Neural crest cell (in vitro differentiated cells): ENCODE measurements at places on chromosomes 13 and 19.

- no peak for DNase-seq
Measured at GRCh38 chr13:93328943-93329342, 102.3 kb downstream of the GPC6 start.

GRCh38 chr13:39012608-39013007 lies 22.0 kb upstream of the STOML3 start:
- DNase-seq = no peak

- no peak for DNase-seq
Measured at GRCh38 chr19:33564836-33565338, 43.3 kb upstream of the PEPD start.

DNA sequence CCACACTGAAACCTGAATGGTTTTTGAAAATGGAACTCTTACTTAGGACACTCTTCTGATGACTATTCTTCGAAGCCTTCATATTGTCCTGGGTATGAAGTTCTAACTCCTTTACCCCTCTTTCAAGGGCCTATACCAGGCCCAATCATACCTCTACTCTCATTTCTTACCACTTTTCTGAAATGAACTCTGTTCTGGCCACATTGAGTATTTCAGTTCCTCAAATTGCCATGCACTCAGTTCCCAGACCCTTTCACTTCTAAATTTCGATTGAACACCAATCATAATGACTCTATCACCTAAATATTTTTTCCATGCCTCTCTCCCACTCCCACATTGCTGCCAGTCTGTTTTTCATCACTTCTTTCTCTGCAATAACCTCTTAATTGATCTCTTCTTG lies 53.7 kb downstream of the LACC1 start:
- DNase-seq = no peak

GRCh38 chr13:25247360-25247759 lies 39.9 kb downstream of the MTMR6 start:
- DNase-seq = no peak

GRCh38 chr13:109165417-109165904 lies 536.0 kb downstream of the MYO16 start:
- DNase-seq = no peak

GRCh38 chr13:97566907-97567306 lies 132.9 kb downstream of the RAP2A start:
- no peak for DNase-seq

DNA sequence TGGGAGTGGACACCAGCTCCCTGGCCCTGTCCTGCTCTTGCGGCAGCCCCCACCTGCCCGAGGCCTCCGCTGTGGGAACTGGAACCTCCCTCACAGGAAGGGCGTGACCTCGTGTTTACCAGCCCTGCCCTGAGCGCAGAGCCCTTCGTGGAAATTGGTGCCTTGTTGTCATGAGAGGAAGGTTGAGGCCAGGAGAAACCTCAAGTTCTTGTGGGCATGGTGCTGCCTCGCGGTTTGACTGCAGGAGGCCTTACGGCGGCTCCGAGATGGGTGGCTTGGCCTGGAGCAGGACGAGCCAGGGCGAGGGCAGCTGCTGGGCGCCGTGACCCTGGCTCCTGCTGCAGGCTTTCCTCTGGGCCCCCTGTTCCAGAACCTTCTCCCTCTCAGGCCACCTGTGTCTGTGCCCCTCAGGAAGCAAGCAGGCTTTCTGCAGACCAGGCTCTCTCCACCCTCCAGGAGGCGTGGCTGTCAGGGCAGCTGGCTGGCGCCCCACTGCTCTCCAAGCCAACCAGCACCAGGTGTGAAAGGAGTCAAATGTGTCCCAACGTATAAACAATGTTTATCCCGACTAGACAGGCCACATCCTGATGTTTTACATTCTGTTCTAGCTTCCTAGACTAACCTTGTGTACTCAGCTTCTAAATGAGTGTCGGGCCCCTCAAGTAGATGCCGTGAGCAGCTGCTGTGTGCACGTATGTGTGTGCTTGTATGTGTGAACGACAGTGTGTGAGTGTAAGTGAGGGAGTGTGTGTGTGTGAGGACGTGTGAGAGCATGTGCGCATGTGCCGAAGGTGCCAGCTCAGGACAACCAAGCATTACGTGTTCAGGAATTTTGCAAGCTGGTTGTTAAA lies 10.4 kb upstream of the RASA3 start:
- no peak for DNase-seq

- no peak for DNase-seq
Measured at GRCh38 chr13:60620611-60621395, 223.8 kb downstream of the TDRD3 start.
